H4 (cell line): ENCODE measurements at places on chromosomes 1 and 21.

- DNase-seq = peak; percentile 77
Observed at GRCh38 chr1:231395076-231395997, 26.8 kb downstream of the EGLN1 start.

- DNase-seq = no peak
Observed at GRCh38 chr1:84795966-84796600, 96.9 kb downstream of the LPAR3 start.

DNA sequence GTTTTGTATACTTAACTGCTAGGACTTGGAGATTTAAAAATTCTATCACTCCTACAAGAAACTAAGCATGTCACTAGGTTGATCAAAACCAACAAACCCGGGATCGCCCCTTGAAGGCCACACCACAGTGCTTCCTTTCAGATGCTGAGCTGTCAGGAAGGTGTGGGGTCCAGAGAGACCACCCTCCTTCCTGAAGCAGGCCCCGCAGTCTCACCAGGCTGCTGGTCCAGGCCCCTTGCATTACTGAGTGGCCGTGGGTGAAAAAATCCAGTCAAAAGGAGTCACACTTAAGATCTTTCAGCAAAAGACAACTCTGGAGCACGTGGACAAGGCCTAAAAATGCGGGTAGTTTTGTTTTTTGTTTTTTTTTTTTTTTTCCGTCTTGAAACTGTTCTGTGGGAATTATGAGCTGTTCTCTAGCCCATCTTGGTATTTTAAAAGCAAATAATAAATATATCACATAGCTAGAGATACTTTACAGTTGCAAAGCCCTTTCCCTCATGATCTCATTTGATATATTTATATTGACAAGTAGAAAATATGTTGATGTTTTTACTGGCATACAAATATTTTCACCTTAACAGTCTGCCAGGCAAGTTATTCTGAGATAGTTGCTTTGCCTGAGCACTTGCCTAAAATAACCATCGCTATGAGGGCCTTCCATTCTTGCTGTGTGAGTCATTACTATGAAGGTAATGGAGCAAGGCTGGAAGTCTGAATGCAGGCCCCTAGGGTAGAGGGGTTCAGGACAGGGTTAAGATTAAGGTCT is 73.1 kb upstream of the EDEM3 start:
- peak; percentile 35 for DNase-seq

DNA sequence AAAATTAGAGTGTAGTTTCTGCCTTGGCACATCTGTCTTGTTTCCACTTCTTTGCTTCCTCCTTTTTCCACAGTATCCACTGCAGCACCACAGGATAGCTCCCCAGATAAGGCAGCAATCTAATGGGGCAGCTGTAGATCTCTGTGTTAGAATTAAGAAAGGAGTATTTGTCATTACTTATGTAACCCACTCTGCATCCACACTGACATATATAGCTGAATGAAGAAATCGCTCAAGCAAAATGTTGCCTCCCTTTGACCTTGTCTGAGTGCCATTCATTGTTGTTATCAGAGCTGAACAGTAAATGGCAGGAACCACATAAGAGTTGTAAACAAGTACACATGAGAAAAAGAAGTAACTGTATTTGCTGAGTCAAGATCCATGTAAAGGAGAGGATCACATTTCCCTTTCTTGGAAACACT is 45.9 kb upstream of the DPH5 start:
- peak; percentile 41 for DNase-seq

- DNase-seq = no peak
Observed at GRCh38 chr1:244735404-244735803, 82.5 kb downstream of the DESI2 start.

DNA sequence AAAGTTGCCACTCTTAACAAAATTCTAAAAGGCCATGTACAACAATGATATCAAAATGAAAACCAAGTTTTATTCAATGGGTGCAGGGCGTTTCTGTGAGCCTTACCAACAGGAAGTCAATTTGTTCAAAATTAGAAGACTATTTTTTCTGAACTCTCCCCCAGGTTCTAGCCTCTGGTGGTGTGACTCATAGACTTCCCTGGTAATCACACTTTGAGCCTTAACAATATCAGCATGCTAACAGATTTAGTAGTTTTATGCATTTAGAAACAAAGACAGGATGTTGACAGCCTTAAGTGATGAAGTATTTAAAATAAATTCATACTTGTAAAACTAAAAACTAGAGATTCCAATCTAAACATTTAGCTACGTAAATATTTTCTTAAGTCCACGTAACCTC is 88.4 kb downstream of the LRRC8C start:
- peak; percentile 31 for DNase-seq
